B cell (primary cell): ENCODE measurements at places on chromosomes 12 and 14. TPM values are rescaled to one million over a fixed set of nuclear protein-coding genes. Genes with fewer than 3 reads are reported as not detected.

Gene OTOGL
- not detected in 2 replicates for polyA plus RNA-seq

Gene FAM186B
- polyA plus RNA-seq, result 0.13 and 0.23 TPM in 2 replicates

Gene SRRM4
- polyA plus RNA-seq, result not detected in 2 replicates

Gene VIPAS39
- 14.1 and 17.4 TPM in 2 replicates for polyA plus RNA-seq

Gene C12orf50
- polyA plus RNA-seq, result 0.07 TPM in 1 of 2 replicates, not detected in the other

Gene TXNDC16
- polyA plus RNA-seq, result 0.75 and 2.9 TPM in 2 replicates

Gene HOXC5
- not detected in 2 replicates for polyA plus RNA-seq

Gene CLEC2A
- polyA plus RNA-seq, result not detected in 2 replicates

Gene TAS2R50
- polyA plus RNA-seq, result 0.28 and 0.46 TPM in 2 replicates

Gene GPR84
- polyA plus RNA-seq, result 0.16 and 0.46 TPM in 2 replicates

Gene PTPRR
- polyA plus RNA-seq, result not detected in 2 replicates

Gene DAO
- not detected in 2 replicates for polyA plus RNA-seq

Gene HHIPL1
- polyA plus RNA-seq, result not detected in 2 replicates

Gene TPPP2
- not detected in 2 replicates for polyA plus RNA-seq

GRCh38 chr14:97336816-97337215 lies 539.6 kb downstream of the VRK1 start:
- no peak overlapping the region for H3K27ac ChIP-seq
- no peak for DNase-seq
- H3K36me3 ChIP-seq, result no peaks in the 10 kb centered on the region

GRCh38 chr12:5622280-5622679 lies 190.4 kb downstream of the NTF3 start:
- no peaks in the 10 kb centered on the region for H3K36me3 ChIP-seq
- H3K4me1 ChIP-seq, result no peaks in the 10 kb centered on the region
- no peak for DNase-seq
- no peaks in the 10 kb centered on the region for H3K27me3 ChIP-seq
- no peak overlapping the region for H3K27ac ChIP-seq

DNA sequence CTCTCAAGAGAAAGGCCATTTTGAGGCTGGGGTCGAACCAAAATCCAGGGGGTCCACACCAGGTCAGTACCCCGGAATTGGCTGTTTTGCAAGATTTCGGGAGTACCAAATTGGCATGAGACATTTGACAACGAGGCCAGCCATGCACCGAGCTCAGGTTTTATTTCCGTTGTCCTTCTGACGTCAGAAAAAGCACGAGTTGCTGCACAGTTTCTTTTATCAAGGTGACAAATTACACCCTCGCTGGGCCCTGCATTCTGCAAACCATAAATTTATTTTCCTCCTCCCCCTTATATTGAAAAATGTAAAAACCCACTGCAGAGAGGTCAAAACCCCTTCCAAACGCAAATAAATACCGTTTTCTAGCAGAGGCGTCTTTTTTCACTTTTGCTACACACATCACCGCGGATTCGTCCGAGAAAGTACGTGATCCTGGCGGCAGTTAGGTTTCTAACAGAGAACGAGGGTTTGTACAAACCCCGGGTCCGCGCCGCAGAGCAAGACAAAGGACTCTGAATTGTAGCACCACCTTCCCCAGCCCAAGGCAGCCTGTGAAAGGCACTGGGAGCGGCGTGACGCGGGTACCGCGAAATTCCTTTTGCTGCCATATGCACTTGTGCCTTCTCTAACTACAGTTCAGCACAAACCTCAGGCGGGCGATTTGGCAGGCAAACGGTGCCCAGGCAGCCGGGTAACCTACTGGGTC lies 1.8 kb downstream of the SLC38A1 start:
- peaks cover 53% of the 10 kb centered on the region for H3K4me1 ChIP-seq
- DNase-seq, result peak; percentile 87
- peak overlapping the region; percentile 96 for H3K4me3 ChIP-seq
- H3K27ac ChIP-seq, result peak overlapping the region; percentile 91
- no peaks in the 10 kb centered on the region for H3K36me3 ChIP-seq

DNA sequence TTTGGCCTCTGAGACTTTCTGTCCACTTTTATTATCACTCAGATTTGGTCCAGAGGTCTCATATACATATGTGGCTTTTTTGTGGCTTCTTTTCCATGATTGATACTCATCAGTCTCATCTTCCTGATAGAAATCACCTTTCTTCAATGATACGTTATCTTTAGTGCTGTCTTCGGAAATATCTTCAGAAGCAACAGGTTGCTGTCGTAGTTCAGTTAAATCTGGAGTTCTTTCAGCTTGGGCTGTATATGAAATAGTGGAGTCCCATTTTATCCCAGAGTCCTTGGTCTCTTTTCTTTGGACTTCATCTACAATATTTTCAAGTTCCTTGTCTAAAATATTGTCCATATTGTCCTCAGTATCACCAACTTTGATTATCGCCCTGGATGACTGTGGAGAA lies 41.0 kb downstream of the FAM186A start:
- H3K27me3 ChIP-seq, result no peaks in the 10 kb centered on the region
- H3K36me3 ChIP-seq, result no peaks in the 10 kb centered on the region
- H3K4me3 ChIP-seq, result no peak overlapping the region
- no peaks in the 10 kb centered on the region for H3K4me1 ChIP-seq
- H3K27ac ChIP-seq, result no peak overlapping the region

DNA sequence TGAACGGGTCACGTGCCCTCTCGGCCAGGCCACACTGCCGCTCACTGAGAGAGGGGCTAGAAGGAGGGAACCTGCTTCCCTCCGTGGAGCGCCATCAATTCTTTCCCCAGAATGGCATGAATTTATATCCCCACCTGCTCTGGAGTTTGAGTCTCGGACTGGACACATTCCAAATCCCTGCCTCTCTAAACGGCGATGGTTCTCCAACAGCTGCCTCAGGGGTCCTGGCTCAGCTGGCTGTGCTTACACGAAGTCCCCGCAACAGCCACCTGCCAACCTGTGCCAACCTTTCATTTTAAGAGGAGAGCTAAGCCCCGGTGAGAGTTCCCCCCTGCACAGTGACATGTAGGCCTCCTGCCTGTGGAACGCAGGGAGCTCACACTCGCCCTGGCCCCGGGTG lies 73.2 kb downstream of the RIMBP2 start:
- no peaks in the 10 kb centered on the region for H3K27me3 ChIP-seq
- H3K4me3 ChIP-seq, result no peak overlapping the region
- H3K27ac ChIP-seq, result no peak overlapping the region
- DNase-seq, result no peak
- H3K4me1 ChIP-seq, result no peaks in the 10 kb centered on the region

DNA sequence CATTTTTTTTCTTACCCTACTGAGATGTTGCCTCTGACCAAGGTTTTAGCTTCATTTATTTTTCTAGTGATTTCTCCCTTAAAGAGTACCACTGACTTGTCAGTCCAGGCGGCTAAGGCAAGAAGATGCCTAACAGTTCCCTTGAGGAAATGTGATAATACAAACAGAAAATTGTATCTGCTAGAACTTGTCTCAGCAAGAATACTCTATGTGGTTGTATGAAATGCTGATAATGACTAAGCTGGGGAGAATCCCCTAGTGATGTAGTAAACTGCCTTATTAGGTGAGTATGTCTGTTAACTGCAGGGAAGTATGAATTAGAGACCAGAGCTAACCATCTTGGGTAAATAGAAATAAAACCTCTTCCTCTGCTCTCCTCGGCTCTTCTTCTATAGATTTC lies 6.7 kb downstream of the C12orf54 start:
- no peaks in the 10 kb centered on the region for H3K36me3 ChIP-seq
- H3K27ac ChIP-seq, result no peak overlapping the region
- no peaks in the 10 kb centered on the region for H3K27me3 ChIP-seq
- no peak overlapping the region for H3K4me3 ChIP-seq
- DNase-seq, result no peak
- no peaks in the 10 kb centered on the region for H3K4me1 ChIP-seq

DNA sequence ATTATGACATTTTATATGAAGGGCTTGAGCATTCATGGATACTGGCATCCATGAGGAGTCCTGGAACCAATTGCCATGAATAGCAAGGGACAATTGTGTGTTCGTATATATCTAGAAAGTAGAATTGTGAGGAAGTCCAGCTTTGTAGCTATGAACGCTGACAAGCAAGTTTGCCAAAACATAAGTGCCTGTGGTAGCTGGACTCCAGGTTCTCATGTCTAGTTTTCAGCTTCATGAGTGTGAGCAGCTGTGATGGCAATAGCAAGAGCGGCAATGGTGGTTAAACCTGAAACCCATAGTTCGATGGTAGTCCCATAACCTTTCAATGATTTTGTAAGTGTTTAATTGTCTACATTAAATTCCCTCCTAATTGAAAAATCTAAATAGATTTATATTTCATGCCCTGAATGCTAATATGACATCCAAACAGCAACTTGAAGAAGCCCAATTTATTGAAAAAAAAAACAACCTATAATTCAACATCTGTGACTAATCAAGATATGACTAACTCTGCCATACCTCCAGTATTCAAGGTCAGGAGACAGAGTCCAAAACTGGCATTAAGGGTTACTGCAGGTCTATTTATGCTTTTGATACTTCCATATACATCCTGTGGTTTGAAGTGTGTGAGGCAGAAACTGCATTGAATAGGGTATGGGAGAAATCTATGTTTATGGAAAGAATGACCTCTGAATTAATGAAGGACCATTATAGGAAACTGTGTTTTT lies 50.3 kb upstream of the PCED1B start:
- H3K4me3 ChIP-seq, result no peak overlapping the region

GRCh38 chr12:53277981-53278380 lies 9.9 kb downstream of the ESPL1 start:
- H3K27me3 ChIP-seq, result no peaks in the 10 kb centered on the region
- H3K4me3 ChIP-seq, result no peak overlapping the region
- no peak for DNase-seq
- H3K4me1 ChIP-seq, result no peaks in the 10 kb centered on the region
- no peak overlapping the region for H3K27ac ChIP-seq

GRCh38 chr14:102434647-102435175 lies 72.0 kb downstream of the TECPR2 start:
- no peak overlapping the region for H3K4me3 ChIP-seq
- no peaks in the 10 kb centered on the region for H3K27me3 ChIP-seq
- H3K27ac ChIP-seq, result no peak overlapping the region
- DNase-seq, result no peak

DNA sequence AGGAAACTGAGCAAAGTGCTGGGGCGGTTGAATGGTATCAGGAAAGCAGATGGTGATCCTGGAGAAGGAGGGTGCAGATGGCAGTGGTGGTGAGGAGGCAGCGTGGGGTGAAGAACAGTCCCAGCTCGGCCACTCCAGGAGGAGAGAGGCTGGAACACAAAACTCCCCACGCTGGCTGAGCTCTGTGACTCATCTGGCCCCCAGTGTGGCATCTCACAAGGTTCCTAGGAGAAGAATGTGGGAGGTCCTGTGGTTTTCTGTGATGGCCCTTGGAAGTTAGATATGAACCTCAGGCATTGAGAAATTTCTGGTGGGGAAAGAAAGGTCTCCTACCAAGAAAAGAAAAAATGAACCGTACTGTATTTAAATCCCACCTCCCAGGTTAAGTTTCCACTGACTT lies 8.0 kb upstream of the NRXN3 start:
- DNase-seq, result no peak
- no peaks in the 10 kb centered on the region for H3K36me3 ChIP-seq
- H3K27me3 ChIP-seq, result no peaks in the 10 kb centered on the region
- H3K4me3 ChIP-seq, result no peak overlapping the region
- H3K4me1 ChIP-seq, result no peaks in the 10 kb centered on the region

GRCh38 chr12:40225984-40226602 lies 1.3 kb downstream of the LRRK2 start:
- DNase-seq, result peak; percentile 89
- peaks cover 47% of the 10 kb centered on the region for H3K4me1 ChIP-seq

DNA sequence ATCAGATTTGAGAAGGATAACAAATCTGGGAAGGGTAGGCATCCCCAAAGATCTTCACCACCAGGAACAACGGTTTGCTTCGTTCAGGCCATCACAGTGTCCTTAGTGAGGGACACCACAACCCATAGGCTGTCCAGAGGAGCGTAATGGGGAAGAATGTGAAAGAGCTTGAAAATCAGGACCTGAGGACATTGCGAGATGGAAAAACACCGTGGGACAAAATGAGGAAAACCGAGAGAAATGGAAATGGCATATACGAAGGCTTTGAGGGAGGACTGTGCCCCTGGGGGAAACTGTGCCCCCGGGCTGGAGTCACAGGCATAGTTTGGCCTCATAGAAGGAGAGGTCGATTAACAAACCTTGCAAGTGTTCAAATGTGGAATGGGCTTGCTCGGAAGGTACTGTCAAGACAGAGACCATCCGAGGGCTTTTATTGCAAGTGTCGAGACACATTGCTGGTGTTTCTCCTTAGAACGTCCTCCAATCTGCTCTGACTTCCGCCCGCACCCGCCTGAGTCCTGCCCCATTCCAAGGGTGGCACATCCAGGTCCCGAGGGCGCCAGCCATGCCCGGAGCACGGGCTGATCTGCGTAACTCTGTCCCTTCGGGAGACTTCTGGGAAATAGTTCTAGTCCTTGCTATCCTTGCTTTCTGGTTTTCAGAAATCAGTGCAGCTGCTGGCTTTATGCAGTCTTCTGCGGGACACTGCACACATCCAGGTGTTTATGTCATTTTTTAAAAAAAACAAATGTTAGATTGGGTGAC lies 885 bp upstream of the PALS1 start:
- no peak for DNase-seq
- no peak overlapping the region for H3K27ac ChIP-seq
- H3K27me3 ChIP-seq, result no peaks in the 10 kb centered on the region
- peaks cover 9% of the 10 kb centered on the region for H3K4me1 ChIP-seq
- no peaks in the 10 kb centered on the region for H3K36me3 ChIP-seq

GRCh38 chr14:62017651-62018230 lies 255.5 kb downstream of the SNAPC1 start:
- no peak overlapping the region for H3K4me3 ChIP-seq
- H3K4me1 ChIP-seq, result no peaks in the 10 kb centered on the region
- DNase-seq, result no peak

GRCh38 chr14:37991027-37991426 lies 216.7 kb upstream of the SSTR1 start:
- no peak for DNase-seq
- H3K36me3 ChIP-seq, result no peaks in the 10 kb centered on the region
- no peaks in the 10 kb centered on the region for H3K4me1 ChIP-seq
- no peak overlapping the region for H3K27ac ChIP-seq
- H3K27me3 ChIP-seq, result no peaks in the 10 kb centered on the region

DNA sequence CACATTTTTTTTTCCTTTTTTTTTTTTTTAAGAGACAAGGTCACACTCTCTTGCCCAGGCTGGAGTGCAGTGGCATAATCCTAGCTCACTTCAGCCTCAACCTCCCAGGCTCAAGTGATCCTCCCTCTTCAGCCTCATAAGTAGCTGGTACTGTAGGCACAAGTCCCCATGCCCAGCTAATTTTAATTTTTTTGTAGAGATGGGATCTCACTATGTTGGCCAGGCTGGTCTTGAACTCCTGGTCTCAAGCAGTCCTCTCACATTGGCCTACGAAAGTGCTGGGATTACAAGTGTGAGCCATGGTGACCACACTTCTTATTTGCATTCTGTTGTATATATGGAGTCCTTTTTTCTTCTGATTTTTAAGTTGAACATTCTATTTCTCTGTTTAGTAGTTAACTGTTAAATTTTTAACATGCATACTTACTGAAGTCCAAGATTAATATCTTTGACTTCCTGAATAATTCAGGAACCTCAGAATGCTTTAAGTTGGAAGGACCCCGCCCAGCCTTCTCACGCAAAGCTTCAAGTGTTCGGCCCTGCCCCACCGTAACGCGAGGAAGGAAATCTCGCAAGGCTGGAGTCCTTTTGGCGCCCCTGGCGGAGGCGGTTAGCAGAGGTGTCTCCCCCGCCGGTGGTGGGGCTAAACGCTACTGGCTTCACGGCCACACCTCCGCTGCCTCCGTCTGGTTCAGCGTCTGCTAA lies 21.6 kb downstream of the SPATS2 start:
- H3K36me3 ChIP-seq, result no peaks in the 10 kb centered on the region
- H3K4me1 ChIP-seq, result no peaks in the 10 kb centered on the region
- no peaks in the 10 kb centered on the region for H3K27me3 ChIP-seq

GRCh38 chr12:112413855-112414625 lies 4.6 kb upstream of the RPL6 start:
- no peak for DNase-seq
- no peak overlapping the region for H3K27ac ChIP-seq
- H3K4me3 ChIP-seq, result no peak overlapping the region
- no peaks in the 10 kb centered on the region for H3K36me3 ChIP-seq
- H3K4me1 ChIP-seq, result peaks cover 3% of the 10 kb centered on the region
- H3K27me3 ChIP-seq, result no peaks in the 10 kb centered on the region
